Activated T-helper 1 cell treated with Interleukin-2 at 50 U/mL for 16 hours (primary cell): ENCODE measurements at places on chromosomes 3 and 15.

DNA sequence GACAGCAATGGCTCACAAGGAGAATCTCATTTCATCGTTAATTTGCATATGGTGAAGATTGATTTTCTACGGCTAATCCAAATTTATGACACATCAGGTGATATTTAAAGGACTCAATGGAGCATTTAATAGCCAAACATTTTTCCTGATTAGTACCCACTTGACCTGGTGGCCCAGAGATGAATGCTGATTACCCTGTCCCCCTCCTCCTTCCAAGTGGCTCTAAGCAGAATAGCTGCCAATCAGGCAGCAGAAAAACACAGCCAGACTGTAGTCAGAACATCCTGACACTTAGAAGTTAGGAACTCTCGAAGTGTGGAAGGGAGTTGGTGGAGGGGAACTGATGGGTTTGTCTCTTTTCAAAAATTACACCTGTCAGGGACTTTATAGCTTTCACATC, 302.5 kb downstream of the ZNF621 start:
- DNase-seq, result no peak

DNA sequence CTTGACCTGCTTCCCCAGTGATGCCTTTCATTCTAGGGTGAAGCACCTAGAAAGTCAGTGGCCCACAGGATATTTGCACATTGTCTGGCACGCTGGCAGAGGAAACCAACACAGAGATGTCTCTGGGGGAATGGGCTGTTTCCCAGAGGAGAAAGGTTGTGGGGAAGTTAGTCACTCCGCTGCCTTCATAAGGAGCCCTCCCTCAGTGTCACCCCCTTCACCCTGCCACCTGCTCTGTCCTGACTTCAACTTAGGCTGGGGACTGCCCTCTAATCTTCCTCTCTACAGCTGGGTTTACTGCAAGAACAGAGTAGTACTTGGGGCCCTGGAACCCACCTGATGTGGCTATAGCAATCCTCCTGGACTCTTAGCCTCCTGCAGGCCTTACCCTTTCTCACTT, 5.7 kb downstream of the KLHDC8B start:
- DNase-seq, result no peak

GRCh38 chr3:5616873-5617272, 429.4 kb downstream of the EDEM1 start:
- DNase-seq, result no peak

- no peak for DNase-seq
Observed at GRCh38 chr15:83283813-83284558, 478 bp downstream of the BNC1 start.

- DNase-seq, result no peak
Observed at GRCh38 chr3:50171540-50172301, 16.6 kb downstream of the SEMA3F start.

- no peak for DNase-seq
Observed at GRCh38 chr3:112769286-112769978, 77.2 kb downstream of the CD200R1L start.

DNA sequence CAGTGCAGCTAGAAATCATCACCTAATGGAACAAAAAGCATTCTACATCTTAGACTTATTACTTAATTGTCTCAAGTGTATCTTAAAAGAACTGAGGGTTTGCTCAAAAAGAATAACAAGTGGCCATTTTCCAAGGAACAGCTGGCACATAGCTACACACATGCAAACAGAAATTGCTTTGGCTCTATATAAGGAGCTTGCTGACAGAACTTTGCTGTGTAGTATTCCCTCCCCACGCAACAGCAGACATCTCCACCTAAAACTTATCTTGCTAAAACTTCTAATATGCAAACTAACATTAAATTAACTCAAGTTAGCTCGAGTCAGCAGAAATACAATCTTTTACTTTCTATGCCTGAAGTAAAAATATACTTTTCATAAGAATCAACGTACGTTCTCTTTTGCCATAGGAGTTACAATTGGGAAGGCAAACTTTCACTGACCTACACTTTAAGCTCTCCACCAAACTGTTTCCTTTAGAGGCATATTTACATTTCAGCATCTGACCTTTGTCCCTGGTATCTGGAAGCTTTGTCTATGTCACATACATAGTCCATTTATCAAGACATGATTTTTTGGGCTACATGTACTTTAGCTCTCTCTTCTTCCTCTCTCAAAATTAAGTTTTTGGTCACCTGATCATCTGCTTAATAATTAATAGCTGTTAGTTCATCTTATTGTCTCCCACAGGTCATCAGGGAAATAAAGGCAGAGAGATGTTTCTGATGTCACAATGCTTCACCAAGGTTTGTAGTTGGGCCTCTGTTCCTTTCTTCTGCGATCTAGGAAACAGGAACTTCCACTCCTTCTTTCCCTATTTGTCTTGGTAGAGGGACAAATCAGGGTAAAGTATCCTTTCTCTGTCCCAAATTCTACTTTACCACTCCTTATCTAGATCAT, 163.4 kb upstream of the AGTR1 start:
- DNase-seq, result no peak

DNA sequence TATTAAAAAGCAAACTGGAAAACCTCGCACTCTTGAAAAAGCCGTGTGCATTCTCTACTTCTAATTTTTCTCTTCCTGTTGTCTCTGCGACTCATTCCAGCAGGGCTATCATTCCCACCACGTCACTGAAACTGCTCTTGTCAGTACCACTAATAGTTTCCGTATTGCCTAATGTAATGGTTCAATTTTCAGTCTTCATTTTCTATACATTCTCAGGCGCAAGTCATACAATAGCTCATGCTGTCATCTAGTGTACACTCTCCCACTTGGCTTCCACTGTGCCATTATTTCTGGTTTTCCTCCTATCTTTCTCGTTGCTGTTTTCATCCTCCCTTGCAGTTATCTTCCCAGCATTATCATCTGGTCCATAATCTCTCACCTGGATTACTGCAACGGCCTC, 160.2 kb downstream of the SPATA16 start:
- no peak for DNase-seq

- DNase-seq, result peak; percentile 45
Observed at GRCh38 chr3:197555281-197556261, at the start of gene BDH1. Gene BDH1, minus strand, starts transcription at chr3:197555968. Its CDS starts 9,525 bp downstream, at chr3:197546443.

DNA sequence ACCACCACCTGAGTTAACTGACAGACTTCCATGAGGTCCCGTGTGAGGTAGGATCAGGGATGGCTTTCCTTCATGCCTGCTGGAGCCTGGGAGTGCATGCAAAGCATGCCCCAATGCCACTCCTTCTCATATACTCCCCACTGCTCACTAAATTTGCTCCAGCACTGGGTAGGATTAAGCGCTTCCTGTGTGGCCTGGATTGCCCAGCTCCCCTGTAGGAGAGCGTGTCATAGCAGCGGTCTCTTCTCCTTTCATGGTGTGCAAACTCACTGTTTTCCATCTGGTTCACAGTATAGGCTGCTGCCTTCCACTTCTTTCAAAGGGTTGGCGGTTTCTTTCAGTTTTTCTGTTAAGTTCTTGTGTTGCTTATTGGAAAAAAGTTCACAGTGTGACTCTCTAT, 34.1 kb upstream of the ABI3BP start:
- DNase-seq, result no peak

DNA sequence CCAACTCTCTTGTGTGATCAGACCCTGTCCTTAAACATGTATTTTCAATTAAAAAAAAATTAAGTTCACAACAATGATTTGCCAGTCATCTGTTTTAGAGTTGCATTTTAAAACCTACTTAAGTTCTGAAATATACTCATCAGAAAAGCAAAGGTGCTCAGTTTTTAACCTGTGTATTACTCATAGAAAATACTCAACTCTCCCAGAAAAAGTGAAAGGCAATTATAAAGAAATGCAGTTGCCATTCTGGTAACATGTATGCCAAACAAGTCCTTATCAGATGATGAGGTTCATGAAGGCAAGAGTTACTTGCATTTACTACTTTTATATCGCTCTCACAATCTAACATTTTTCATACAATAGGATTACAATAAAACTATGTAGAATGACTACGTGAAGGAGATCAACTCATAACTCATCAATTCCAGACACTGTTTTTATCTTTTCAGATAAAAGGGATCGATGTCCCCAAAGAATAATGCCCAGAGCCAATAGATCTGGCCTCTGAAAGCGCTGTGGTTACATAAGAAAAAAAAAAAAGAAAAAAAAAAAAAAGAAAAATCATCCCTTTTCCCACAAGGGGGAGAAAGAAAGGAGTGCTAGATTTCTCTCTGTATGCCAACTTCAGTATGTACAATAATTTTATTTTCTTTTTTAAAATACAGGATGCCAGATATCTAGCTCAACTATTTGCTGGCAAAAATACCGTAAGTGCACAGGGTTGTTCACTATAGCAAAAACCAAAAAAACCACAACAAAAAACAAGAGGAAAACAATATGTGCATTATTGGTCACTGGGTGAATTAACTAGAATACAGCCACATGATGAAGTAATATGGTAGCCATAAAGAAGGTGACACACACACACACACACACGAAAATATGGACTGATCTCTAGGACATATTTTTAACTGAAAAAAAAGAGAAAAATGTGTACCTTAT, 137.4 kb downstream of the NR1I2 start:
- DNase-seq, result no peak

GRCh38 chr15:47504624-47505256, 212.6 kb upstream of the SEMA6D start:
- DNase-seq, result no peak

- no peak for DNase-seq
Observed at GRCh38 chr3:4052706-4053105, 250.5 kb upstream of the SETMAR start.

GRCh38 chr3:99777210-99777549, 40.5 kb upstream of the CMSS1 start:
- no peak for DNase-seq

- no peak for DNase-seq
Observed at GRCh38 chr3:190346541-190346940, 24.3 kb upstream of the CLDN1 start.

DNA sequence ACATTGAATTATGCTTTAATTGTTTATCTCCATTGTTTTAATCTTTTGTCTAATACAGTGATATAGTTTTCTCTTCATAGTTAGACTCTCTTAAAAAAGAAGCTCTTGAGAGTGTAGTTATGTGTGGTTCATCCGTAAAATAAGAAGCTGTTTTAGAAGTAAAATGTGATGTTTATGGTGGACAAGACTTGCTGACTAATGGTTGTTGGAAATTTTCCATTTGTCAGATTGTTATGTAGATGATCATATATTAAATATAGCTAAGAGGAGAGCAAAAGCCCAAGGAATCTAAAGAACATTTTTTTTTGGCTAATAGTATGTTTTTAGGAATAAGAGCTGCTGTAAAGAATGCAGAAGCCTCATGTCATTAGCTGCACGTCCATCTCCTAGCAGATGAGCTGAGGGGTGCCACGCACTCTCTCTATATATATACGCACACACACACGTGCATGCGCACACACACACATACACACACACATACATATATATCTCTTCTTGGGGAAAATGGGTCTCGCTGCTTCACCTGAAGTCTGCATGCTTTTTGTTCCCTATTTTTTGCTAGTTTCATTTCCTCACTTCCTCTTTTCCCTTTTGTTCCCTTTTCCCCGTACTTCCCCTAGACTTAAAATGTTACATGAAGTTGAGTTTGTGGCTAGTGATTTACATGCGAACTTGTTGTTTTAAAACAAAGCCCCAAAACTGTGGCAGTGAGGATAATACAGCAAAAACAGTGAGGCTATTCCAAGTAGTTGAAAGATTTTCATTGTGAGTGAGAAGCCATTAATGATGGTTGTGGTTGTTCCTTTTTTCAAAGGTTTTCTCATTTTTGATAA, 107.8 kb downstream of the MBNL1 start:
- DNase-seq, result no peak

DNA sequence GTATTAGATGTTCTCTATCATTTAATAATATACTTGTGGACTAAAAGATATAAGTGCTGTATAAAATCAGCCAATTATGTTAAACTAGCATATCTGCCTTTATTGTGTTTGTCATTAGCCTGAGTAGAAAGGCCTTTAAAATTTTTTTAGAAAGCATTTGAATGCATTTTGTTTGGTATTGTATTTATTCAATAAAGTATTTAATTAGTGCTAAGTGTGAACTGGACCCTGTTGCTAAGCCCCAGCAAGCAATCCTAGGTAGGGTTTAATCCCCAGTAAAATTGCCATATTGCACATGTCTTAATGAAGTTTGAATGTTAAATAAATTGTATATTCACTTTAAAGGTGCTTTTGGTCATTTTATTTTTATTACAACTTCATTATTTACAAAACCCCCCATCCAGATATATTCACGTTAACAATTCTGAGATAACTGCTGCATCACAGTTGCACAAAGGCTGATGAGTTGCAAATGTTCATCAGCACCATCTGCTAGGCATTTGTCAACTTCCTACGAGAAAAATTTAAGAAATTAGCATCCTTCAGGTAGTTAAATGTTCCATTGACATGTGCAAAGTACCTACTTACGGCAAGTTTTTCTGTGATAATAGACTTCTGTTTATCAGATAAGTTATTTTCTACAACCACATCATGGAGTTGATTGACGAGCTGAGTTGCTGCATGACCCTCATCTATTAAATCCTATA, 6.3 kb downstream of the EIF4A2 start:
- DNase-seq, result no peak

DNA sequence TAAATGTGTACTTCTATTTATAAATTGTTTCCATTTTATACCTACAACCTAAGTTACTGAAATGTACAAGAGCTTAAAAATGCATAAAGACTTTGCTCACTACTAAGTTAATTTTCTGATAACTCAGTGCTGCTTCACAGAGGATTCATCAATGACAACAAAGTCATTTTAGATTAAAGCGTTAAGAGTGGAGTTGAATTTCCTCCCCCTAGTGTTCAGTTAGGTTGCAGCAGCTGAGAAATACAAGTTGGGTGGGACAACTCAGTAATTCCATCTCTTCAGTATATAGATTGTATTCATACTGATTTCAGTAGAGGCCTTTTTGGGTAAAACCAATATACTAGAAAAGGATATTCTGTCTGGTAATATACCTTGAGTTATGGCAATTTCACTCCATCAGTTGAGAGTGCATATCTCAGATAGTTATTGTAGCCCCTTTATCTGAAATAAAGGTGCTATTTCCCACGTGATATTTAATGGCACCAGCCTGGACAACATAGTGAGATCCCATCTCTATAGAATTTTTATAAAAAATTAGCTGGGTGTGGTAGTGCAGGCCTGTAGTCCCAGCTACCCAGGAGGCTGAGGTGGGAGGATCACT, 6.9 kb upstream of the RPL35A start:
- DNase-seq, result no peak
